ENCODE measurements at places on chromosomes 3 and 15.

GRCh38 chr3:117059067-117059955 is 349.7 kb downstream of the TUSC7 start:
- DNase-seq = no peak

DNA sequence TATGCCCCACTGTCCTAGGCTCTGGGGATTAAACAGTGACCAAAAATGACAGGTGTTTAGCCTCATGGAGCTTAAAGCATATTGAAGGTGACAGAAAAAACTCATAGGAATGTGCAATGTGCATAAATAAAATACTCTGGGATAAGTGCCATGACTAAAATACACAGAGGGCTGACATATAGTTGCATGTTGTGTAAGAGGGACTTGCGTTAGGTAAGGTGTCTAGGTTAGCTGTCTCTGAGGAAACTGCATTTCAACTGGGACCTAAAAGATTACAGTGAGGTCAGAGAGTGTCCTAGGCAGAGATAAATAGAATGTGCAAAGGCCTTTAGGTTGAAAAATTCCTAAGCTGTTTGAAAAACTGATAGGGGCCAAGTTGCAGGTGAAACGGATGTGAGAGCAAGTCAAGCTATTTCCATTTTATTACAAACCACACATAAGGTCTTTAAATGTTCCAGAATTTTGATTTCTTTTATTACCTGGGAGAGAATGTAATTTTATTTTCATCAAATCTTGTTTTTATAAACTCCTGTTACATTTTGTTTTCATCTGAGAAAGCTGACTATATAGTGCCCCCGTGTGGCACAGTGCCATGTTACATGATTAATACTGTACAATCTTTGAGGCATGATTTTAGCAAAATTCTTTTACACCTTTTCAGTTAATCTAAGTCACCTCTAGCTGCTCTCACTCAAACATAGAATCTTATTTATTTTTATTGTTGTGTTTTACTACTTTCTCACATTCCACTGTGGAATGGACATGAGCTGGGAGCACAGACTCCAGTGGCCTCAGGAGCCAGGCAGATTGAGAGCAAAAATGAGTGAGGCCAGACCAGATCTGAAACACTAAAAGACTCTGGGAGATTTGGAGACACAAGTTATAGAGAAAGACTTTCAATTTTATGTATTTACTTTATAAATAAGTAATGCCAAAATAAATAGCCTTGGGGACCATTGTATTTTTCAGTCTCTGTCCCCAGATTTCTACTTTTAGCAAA is 259.6 kb upstream of the ZNF717 start:
- no peak for DNase-seq

DNA sequence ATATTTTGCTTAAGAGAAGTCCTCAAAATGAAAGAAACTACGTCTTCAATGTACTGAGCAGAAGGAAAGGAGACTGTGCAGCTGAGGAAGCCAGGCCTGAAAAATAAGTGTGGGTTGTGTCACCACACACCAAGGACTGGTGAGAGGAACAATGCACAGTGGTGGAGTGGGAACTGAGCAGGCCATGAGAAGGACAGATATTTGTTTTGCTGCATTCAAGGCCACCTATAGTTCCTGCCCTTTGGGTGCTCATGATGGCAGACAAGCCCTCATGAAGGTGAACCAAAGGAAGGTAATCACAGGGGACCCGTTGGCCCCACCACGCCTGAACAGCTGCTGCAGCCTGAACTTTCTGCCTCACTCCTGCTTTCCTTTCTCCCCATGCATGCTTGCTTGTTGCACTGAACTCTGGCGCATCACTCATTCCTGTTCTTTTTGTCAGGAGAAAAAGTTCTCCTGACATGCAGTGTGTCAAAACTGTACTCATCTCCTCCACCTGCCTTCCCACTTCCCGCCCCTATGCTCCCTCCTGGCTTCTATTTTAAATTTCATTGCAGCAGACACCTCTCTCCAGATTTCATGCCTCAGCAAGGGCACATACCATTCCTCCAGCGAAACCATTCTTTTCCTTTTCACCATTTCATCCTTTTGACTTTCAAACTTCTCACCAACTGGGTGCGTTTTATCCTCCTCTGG is 2.2 kb upstream of the RNF7 start:
- no peak for DNase-seq

DNA sequence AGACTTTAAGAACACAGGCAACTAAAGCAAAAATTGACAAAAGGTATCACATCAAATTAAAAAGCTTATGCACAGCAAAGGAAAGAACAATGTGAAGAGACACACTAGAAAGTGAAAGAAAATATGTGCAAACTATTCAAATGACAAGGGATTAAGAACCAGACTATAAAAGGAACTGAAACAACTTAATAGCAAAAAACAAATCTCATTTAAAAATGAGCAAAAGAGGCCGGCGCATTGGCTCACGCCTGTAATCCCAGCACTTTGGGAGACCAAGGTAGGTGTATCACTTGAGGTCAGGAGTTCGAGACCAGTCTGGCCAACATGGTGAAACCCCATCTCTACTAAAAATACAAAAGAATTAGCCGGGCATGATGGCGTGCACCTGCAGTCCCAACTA is 14.4 kb downstream of the NGLY1 start:
- no peak for DNase-seq

GRCh38 chr15:31458596-31459399 is 132.2 kb downstream of the KLF13 start:
- DNase-seq = peak; percentile 19
